Heart left ventricle (tissue), 16 donors: ENCODE measurements at places on chromosomes 16 and 17.

DNA sequence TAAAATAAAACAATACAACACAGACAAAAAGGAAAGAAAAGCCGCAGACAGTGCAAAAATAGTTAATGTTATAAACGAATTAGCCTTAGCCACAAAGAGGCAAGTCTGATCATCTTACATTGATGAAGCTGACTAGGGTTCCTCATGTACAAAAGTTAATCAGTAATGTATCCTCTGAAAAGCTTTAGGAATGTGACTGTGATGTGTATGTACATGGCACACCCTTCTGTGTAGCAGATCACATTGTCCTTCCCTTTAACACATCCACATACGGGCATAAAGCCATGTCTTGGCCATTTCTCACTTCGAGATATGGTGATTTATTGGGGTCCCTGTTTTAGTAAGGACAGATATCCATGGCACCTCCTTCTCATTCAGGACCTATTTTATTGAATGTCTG is 1327.5 kb upstream of the CDH8 start:
- no peaks in the 10 kb centered on the region for H3K36me3 ChIP-seq
- no peak overlapping the region for H3K27ac ChIP-seq
- no peak for DNase-seq
- no peaks in the 10 kb centered on the region for H3K27me3 ChIP-seq
- no peak overlapping the region for H3K4me3 ChIP-seq

DNA sequence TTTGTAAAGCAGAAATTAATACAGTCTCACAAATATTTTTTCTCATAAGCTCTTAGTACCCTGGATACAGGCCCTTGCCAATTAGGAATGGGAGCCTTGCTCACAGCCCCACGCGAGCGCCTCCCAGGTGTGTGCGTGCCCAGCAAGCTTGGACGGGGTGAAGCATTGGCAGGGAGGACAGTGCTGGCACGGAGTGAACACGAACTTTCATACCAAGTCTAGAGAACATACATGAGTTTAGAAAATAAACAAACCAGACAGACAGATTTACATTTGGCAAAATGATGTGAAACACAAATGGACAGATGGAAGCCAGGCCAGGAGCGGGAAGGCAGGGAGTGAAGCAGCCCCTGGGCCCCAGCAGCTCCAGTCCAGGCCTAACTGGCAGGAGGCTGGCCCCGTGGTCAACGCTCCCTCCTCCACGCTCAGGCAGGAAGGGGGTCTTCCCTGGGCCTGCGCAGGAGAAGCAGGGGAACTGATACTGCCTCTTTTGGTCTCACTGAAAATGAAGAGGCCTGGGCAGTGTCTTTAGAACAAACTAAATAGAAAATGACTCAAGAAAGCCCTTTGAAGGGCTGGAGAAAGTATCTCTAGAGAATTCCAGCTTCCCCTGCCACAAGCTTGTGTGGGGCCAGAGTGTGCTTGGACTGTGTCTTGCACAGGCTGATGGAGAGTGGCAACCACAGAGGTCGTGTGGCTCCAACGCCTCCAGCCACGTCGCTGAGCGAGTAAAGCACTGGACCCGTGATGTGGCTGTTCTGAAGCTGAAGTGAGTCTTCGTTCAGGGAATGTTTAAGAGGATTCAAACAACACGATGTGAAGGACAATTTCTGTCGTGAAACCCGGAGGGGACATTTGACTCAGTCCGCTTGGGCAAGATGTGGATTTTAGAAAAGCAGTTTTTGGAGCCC is 9.9 kb upstream of the FOXJ1 start:
- H3K4me1 ChIP-seq: no peaks in the 10 kb centered on the region
- H3K36me3 ChIP-seq: no peaks in the 10 kb centered on the region
- peak; percentile 13 for DNase-seq

DNA sequence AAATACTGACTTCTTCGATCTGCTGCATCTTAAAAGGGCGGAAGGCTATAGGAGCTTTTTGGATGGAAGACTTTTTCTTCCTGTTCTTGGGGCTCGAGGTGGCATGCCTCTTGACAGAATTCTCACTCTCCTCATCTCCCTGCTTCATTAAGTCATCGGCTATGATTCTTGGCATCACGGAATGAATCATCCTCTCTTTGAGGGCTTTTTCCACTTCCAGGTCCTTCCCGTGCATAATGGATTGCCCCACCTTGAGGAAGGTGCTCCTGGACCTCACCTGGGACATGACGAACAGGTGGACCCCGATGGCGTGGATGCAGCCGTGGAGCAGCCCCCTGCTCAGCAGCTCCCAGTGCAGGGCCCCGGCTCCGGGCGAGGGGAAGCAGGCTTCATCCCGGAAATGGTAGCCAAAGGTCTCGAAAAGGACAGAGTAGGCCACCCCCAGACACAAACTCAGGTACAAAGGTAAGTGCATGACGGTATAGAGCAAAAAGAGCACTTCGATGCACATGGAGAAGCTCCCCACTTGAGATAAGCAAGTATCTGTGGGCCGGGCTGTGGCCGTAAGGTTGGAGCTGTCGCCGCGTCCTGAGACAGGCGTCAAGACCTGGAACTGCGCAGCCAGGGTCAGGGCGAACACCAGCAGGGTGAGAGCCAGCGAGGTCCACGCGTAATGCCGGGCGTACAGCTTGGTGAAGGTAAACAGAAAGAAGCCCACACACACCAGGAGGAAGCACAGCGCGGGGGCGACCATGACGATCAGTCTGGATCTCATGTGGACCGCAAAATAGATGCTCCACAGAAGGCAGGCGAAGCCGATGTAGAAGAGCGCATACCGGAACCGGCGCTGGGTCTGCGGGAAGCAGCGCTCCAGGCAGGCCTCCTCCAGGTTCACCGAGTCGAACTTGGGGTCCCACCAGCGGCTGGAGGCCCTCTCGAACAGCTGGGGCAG is 1.7 kb downstream of the ADCY9 start:
- H3K4me3 ChIP-seq: peak overlapping the region; percentile 77
- H3K36me3 ChIP-seq: peaks cover 3% of the 10 kb centered on the region
- no peaks in the 10 kb centered on the region for H3K27me3 ChIP-seq
- peak; percentile 66 for DNase-seq

DNA sequence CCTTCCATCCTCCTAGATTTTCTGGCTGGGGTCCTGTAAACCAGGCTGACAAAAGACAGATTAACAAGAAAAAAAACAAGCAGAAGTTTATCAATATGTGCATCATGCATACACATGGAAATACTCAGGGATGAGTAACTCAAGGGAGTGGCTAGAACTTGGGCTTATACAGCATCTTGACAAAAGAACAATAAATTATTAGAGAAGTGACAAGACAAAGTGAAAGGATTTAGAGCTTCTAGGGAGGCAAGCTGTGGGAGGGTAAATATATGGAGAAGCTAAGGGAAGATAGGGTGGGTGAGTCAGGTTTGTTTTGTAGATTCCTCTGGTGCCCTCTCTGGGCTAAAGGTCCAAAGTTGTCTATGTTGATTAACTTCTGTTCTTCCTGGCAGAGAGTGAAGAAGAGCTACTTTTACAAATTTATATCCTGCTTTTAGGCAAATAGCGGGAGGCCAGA is 48.0 kb upstream of the NDRG4 start:
- H3K4me1 ChIP-seq: peaks cover 18% of the 10 kb centered on the region
- H3K4me3 ChIP-seq: no peak overlapping the region
- H3K36me3 ChIP-seq: no peaks in the 10 kb centered on the region
- DNase-seq: no peak
- no peaks in the 10 kb centered on the region for H3K27me3 ChIP-seq

DNA sequence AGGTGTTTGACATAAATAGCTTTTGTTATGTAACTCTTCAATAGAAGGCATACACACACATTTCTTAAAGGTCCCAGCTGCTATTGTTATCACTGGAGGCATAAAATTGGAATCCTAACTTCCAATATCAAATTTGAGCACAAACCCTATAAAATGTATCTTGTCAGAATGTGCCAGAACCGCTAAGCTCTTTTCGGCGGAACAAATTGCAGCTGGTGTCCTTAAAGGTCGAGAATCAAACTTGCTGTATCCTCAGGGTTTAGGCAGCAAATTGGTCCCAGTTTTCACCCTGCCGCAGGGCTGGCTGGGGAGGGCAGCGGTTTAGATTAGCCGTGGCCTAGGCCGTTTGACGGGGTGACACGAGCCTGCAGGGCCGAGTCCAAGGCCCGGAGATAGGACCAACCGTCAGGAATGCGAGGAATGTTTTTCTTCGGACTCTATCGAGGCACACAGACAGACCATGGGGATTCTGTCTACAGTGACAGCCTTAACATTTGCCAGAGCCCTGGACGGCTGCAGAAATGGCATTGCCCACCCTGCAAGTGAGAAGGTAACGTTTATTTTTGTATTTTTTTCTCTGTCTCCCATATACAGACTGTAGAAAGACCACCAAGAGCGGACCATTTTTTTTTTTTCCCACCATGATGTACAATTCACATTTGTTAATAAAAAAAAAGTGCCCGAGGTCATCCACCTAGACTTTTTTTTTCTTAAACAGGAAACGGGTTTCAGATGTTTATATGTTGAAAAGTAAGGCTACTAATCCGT is 297.1 kb downstream of the IRF8 start:
- peaks cover 72% of the 10 kb centered on the region for H3K27me3 ChIP-seq
- H3K4me3 ChIP-seq: no peak overlapping the region
- H3K36me3 ChIP-seq: no peaks in the 10 kb centered on the region

DNA sequence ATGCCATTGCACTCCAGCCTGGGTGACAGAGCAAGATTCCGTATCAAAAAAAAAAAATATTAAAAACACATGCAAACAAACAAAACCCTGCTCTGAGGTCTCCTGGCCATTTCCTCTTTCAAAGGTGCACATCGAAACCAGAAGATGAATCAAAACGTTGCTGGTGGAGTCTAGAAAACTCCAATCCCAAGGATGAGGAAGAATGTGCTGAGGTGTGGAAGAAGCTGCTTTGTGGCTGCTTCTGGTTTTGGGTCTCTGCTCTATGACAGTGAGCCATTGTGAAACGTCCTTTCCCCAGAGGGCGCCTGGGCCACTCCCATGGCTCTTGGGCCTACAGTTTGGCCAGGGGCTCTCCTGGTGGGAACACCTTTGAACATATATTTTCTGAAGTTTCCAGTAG is 112.6 kb downstream of the IRF8 start:
- no peak overlapping the region for H3K27ac ChIP-seq
- no peak for DNase-seq
- H3K36me3 ChIP-seq: no peaks in the 10 kb centered on the region
- H3K27me3 ChIP-seq: no peaks in the 10 kb centered on the region
- no peak overlapping the region for H3K4me3 ChIP-seq
- no peaks in the 10 kb centered on the region for H3K4me1 ChIP-seq

GRCh38 chr16:4612977-4613635 is 1.6 kb downstream of the UBALD1 start:
- peaks cover 11% of the 10 kb centered on the region for H3K36me3 ChIP-seq
- H3K27me3 ChIP-seq: no peaks in the 10 kb centered on the region
- peak overlapping the region; percentile 77 for H3K4me3 ChIP-seq
- peaks cover 31% of the 10 kb centered on the region for H3K4me1 ChIP-seq
- peak overlapping the region; percentile 95 for H3K27ac ChIP-seq
- DNase-seq: no peak

GRCh38 chr17:38978180-38978579 is 11.0 kb upstream of the FBXO47 start:
- no peak for DNase-seq
- no peak overlapping the region for H3K4me3 ChIP-seq
- H3K4me1 ChIP-seq: no peaks in the 10 kb centered on the region
- H3K36me3 ChIP-seq: no peaks in the 10 kb centered on the region
- H3K27me3 ChIP-seq: no peaks in the 10 kb centered on the region
